SJSA1 (cell line): ENCODE measurements at places on chromosomes 2 and 18. TPM values are rescaled to one million over a fixed set of nuclear protein-coding genes. Genes with fewer than 3 reads are reported as not detected.

SERPINB12 gene
- total RNA-seq: not detected in 2 replicates

DNA sequence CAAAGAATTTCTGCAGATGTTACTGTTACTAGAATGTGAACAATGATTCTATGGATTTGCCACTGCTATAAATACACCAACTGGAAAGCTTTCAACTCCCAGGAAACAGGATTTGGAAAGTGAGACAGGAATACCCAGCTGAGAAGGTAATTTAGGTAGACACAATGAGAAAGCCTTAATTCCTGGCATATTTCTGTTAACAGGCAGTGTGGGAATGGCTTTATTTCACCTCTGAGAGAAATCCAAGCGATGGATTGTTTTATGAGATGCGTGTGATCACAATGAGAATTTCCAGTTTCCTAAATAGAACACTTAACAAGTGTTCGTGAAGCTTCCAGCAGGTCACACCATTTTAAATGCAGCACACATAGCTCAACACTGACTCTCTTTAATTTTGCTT lies 133.0 kb downstream of the SLC8A1 start:
- no peak overlapping the region for H3K27ac ChIP-seq
- no peak overlapping the region for H3K4me3 ChIP-seq
- no peaks in the 10 kb centered on the region for H3K27me3 ChIP-seq
- H3K4me1 ChIP-seq: no peaks in the 10 kb centered on the region
- no peak for DNase-seq

GRCh38 chr2:41568648-41569047 lies 479.2 kb upstream of the PKDCC start:
- H3K4me3 ChIP-seq: no peak overlapping the region
- DNase-seq: no peak
- no peaks in the 10 kb centered on the region for H3K27me3 ChIP-seq
- no peaks in the 10 kb centered on the region for H3K4me1 ChIP-seq
- H3K36me3 ChIP-seq: no peaks in the 10 kb centered on the region

VIT gene
- total RNA-seq: 0.31 and 1.1 TPM in 2 replicates

DNA sequence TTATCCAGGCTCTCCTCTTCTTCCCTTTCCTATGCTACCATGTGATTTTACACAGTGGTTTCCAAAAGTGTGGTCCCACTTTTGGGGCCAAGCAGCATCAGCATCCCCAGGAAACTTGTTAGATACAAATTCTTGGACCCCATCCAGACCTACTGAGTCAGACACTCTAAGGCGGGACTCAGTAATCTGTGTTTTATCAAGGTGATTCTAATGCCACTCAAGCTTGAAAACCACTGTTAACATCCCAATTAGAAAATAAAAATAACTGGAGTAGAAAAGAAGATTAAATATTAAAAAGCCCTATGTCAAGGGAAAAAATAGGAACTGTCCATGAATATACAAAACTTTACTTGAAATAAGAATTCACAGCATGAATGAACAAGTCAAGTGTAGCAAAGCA lies 10.8 kb downstream of the DSG2 start:
- no peak for DNase-seq
- no peak overlapping the region for H3K4me3 ChIP-seq
- H3K36me3 ChIP-seq: no peaks in the 10 kb centered on the region
- no peak overlapping the region for H3K27ac ChIP-seq
- peaks cover 40% of the 10 kb centered on the region for H3K4me1 ChIP-seq
- H3K27me3 ChIP-seq: no peaks in the 10 kb centered on the region

DNA sequence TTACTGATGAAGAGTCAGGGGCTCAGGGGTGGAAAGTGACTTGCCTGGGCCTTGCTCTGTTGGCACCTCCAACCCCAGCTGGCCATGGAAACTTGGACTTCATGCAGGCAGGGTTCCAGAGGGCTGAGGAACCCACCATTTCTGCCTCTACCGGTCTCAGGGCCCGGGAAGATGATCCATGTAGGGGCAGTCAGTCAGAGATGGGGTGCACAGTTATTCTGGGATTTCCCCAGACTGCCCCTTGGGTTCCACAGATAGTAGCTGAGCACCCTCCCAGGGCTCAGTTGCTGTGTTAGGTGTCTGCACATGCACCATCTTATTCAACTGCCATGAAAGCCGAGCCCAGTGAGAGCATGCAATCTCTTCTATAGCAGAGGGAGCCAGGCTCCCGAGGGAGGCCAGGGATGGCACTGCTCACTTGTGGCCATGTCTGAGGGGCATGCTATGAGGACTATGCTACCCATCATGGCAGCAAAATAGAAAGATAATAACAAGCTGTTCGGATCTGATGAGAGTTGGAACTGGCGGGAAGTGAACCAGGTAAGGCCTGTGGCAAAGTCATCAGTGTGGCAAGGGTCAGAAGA lies 37.3 kb downstream of the RHOB start:
- no peaks in the 10 kb centered on the region for H3K36me3 ChIP-seq
- no peak for DNase-seq
- no peaks in the 10 kb centered on the region for H3K27me3 ChIP-seq
- H3K4me3 ChIP-seq: no peak overlapping the region
- no peaks in the 10 kb centered on the region for H3K4me1 ChIP-seq
- no peak overlapping the region for H3K27ac ChIP-seq
